ENCODE measurements at places on chromosomes 12 and 14.

DNA sequence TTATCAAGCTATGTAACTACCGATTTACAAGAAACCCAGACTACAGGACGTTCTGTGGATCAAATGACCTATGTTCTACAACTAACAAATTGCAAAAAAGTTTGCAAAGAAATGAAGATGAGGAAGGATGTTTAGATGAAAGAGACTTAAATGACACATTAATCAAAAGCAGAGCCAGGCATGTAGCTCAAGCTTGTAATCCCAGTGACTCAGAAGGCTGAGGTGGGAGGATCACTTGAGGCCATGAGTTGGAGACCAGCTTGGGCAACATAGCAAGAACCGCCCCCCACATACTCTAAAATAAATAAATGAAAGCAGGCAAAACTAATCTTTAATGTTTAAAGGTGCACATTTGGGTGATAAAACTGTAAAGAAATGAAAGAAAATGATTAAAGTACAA lies 331.9 kb downstream of the BTG1 start:
- DNase-seq = no peak

GRCh38 chr12:51891843-51892242 lies 3.9 kb downstream of the ANKRD33 start:
- DNase-seq = no peak

DNA sequence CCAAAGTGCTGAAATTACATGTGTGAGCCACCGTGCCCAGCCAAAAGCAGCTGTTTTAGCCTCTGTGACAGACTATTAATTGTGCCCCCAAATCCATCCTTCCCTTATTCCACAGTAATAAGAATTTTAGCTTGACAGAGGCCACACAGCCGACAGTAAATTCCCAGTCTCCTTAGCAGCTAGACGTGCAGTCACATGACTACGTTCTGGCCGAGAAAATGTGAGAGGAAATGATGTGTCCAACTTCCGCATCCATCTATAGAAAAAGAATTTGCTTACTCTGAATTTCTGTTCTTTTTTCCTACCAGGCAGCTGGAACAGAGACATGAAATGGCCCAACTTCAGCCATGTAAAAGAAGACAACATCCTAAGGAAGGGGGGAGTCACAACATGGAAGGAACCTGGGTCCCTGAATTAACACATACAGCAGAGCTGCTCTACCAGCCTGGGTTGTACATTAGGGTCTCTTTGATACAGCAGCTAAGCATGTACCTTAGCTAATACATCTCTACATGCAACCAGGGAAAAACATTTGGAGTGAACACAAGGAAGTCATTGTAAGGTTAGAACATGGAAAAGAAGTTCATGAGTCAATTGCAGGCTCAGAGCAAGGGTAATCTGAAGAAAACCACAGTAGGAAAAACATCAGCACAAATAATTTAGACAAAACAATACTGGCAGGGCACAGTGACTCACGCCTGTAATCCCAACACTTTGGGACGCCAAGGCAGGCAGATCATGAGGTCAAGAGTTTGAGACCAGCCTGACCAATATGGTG lies 35.5 kb downstream of the CIT start:
- no peak for DNase-seq

GRCh38 chr14:83632375-83632774 lies 1897.6 kb upstream of the FLRT2 start:
- DNase-seq = no peak

DNA sequence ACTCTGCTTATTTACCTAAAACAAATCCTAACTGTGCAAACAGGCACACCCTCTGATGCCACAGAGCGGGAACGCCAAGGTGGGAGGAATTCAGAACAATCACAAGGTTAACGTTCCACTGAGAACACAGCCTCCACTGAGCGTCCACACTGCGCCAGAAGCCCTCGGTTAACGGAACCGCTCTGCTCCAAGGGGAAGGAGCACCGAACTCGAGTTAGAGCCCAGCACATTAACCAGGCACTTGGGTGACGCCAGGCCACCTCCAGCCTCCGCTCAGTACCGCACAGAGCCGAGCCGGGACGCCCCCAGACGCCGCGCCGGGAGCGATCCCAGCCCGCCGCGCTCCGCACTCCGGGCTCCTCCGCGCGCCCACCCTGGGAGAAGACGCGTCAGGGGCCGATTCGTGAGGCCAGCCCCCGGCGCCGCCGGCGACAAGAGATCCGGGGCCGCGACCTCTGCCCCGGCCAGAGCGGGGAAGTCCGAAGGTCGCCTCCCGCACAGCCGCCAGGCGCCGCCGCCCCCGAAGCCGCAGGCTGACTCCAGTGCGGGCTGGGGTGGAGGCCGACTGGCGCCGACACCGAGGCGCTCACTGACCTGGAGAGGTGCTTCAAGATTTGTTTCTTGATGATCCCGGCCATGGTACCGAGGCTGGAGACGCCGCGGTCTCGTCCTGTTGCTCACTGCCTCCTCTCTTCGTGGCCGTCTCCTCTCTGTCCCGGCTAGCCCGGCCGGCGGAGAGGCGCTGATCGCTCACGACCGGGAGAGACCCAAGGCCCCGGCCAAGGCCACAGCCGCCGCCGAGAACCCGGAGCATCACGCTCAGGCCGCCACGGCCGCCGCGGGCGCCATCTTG lies 450 bp downstream of the BLTP3B start:
- peak; percentile 52 for DNase-seq

DNA sequence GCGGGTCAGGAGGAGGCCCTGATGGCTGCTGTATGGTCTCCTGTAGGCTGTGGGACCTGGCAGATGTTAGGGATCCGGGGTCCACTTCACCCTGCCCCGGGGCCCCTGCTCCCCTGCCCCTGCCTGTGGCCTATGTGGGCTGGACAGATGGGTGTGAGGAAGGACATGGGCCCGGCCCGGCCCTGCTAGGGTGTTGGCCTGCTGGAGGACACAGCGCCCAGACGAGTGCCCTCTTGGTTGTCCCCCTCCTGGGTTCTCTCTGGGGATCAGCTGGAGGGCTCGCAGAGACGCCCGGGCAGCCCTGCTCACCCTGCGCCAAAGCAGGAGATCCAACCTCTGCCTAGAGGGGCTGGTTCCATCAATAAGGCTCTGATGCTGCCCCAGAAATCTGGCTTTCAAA lies 36.2 kb downstream of the BEGAIN start:
- no peak for DNase-seq

DNA sequence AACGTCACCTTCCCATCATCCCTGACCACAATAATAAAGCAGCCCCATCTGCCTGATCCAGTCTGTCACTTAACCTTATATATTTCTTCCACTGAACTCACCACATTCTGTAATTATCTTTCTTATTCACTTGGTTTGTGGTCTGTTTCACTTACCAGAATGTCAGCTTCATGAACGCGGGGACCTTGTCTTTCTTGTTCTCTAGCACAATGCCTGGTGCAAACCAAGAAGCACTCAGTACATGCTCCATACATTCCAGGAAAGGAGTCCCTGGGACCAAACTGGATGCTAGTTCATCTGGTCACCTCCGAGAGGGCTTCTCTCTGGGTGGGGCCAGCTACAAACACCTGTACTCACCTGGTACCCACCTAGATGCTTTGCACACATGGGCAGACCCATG lies 17.4 kb upstream of the ANKRD33 start:
- no peak for DNase-seq

- no peak for DNase-seq
These were observed 36.8 kb downstream of the SARNP start for GRCh38 chr12:55780685-55781084.
